Fibroblast of the aortic adventitia (primary cell): ENCODE measurements at places on chromosomes 1 and 21. TPM values are rescaled to one million over a fixed set of nuclear protein-coding genes. Genes with fewer than 3 reads are reported as not detected.

DNA sequence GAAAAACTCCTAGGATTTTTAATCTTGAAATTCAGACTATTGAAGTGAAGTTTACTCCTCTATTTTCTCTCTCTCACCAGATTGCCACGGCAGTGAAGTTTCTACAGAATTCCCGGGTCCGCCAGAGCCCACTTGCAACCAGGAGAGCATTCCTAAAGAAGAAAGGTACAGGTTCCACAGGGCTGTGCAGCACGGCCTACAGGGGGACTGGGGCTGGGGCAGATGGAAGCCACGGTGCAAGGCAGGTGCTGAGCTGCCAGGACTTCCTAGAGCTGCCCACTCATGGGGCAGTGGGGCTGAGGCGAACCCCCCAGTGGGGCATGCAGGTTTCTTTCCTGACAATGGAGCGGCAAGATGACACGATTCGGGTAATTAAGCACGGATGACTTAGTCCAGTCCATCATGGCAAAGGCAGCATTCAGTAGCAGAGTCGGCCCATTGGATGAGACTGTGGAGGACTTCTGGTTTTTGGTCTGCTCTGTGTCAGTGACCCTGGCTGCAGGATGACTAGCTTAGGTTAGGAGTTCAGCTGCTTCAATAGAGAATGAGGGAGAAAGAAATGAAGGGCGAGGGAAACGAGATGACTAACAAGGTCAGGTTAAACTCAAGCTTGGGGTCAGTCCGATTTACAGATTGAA is 61.5 kb downstream of the PEX14 start:
- DNase-seq, result no peak

Gene WNT2B
- 1.8 and 2.4 TPM in 2 replicates for total RNA-seq

GRCh38 chr1:13770743-13771142 is 70.8 kb downstream of the PRDM2 start:
- no peak for DNase-seq

DNA sequence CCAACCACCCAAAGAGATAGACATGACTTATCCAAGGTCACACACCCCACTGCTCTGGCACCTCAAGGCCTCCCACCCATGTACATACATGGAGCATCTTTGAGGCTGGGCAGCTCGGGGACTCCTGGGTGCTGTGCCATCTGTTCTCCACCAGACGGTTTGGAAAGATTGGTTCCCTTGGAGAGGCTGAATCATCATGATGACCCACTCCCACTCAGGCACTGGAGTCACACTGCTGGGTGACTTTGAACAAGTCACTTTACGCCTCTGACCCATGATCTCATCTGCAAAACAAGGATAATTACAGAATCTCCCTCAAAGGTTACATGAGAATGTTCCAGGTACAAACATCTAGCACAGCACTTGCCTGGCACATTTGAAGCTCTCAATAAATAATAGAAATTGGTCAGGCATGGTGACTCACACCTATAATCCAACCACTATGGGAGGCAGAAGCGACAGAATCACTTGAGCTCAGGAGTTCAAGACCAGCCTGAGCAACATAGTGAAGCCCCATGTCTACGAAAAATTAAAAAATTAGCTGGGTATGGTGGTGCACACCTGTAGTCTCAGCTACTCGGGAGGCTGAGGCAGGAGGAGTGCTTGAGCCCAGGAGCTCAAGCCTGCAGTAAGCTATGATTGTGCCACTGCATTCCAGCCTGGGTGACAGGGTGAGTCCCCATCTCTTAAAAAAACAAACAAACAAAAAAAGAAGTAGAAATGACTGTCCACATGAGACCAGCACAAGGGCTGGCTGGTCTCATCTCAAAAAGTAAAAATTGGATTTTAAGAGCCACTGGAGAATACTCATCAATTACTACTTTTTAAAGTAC is 74.9 kb downstream of the RRAGC start:
- no peak for DNase-seq

Gene OR2T29
- not detected in 2 replicates for total RNA-seq

GRCh38 chr1:53366901-53367502 is 39.1 kb upstream of the LRP8 start:
- no peak for DNase-seq

Gene GPR153
- 9.9 and 10.9 TPM in 2 replicates for total RNA-seq

GRCh38 chr1:109516872-109517271 is 7.3 kb upstream of the AMIGO1 start:
- DNase-seq, result no peak

DNA sequence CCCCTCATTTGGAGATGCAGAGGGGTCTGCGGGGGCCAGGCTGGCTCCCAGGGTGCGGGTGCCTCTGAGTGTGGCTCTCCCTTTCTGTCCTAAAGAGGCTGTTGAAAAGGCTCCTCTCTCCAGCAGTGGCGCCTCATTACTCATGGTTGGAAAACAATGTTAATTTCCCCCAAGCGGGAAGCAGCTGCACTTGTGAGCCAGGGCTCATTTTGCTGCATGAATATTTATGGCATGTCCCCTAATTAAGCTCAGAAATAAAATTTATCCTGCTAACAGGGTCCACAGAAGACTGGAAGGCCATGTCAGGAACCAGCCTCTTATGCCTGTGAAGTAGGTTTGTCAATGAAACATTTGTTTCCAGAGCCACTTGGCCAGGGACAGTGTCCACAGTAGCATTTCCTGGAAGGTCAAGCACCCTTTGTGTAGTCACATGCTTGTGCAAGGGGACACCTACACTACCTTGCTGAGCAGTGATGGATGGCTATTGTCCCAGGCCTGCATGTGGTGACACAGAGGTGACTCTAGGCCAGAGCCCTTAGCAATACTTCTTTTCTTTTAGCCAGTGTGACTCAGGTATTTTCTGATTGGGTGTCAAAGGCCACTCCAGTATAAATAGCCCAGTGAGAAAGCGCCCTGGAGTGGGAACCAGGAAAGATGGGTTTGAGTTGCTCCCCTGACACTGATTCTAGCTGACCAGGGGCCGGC is 259.0 kb downstream of the FOXD2 start:
- no peak for DNase-seq

- no peak for DNase-seq
These were observed 996 bp upstream of the MGST3 start for GRCh38 chr1:165629848-165630628.

Gene HSD17B7
- 8.4 TPM in 2 replicates for total RNA-seq

- DNase-seq, result no peak
These were observed 423.9 kb downstream of the DSCAM start for GRCh38 chr21:40422896-40423635.

- no peak for DNase-seq
These were observed 135.9 kb downstream of the FGGY start for GRCh38 chr1:59432531-59433439.

DNA sequence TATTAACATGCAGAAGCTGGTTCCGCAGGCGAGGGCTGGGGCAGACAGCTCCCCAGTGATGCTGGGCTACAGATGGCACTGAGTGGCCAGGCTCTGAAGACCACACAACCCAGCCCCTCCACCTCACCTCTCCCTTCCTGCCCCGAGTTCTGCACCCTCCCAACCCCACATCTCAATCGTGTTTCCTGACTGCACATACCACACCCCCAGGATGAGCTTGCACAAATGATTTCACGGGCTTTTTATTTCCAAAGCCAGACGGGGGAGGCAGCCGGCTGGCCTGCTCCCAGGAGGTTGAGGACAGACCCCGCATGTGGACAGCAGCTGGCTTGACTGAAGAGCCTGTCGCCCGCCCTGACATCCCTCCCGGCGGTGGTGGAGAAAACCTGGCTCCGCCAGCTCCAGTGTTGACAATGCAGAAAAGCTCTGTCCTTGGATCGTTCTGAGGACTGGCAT is 21.4 kb upstream of the ALDH4A1 start:
- DNase-seq, result no peak

- DNase-seq, result no peak
These were observed 14.6 kb upstream of the PROX1 start for GRCh38 chr1:213973129-213973528.

GRCh38 chr1:195251900-195252299 is 1356.3 kb downstream of the KCNT2 start:
- DNase-seq, result no peak

Gene PCBP3
- 1.2 and 4.2 TPM in 2 replicates for total RNA-seq

- no peak for DNase-seq
These were observed 3.1 kb downstream of the BTG2 start for GRCh38 chr1:203308328-203308922.

DNA sequence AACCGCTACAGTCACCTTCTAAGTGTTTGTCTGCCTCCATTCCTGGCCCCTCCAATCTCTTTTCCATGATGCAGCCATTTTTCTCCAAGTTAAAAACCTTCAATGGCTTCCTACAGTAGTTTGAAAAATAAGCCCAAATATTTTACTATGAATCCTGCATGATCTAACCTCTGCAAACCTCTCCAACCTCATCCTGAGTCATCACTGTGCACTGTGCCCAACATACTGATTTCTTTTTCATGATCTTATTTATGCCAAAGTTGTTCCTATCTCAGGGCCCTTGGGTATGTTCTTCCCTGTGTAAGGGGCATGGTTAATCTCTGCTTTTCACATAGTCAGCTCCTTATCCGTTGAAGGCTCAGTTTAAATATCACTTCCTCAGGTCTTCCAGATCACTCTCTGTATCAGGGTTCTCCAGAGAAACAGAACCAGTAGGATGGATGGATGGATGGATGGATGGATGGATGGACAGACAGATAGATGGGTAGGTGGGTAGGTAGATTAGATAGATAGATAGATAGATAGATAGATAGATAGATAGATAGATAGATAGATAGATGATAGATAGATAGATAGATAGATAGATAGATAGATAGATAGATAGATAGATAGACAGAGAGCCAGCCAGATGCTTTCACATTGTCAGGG is 18.1 kb upstream of the PTPN14 start:
- peak; percentile 71 for DNase-seq

GRCh38 chr1:48062353-48062752 is 65.2 kb upstream of the TRABD2B start:
- no peak for DNase-seq

DNA sequence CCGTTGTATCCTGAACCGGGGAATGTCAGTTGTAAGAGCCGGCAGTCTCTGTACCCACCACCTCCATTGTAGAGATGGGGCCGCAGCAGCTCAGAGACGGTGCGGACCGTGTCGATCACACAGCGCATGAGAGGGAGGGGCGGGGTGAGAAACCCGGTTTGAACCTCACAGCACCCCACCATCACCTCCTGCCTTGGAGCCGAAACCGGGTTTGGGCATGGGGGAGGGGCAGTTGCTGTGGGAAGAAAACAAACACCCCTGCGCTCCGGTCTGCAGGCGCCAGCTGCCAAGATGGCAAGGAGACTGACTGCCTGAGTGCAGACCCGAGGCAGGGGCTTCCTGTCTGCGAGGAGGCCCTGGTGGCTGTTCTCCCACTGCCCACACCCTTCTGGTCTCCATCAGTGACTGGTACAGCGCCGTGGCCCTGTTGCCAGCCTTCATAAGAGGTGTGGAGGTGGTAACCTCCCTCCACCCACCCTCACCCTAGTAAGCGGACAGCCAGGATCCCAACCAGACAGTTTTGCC is 69.2 kb upstream of the SSBP3 start:
- DNase-seq, result no peak

GRCh38 chr1:240526312-240526711 is 85.6 kb downstream of the GREM2 start:
- DNase-seq, result no peak

DNA sequence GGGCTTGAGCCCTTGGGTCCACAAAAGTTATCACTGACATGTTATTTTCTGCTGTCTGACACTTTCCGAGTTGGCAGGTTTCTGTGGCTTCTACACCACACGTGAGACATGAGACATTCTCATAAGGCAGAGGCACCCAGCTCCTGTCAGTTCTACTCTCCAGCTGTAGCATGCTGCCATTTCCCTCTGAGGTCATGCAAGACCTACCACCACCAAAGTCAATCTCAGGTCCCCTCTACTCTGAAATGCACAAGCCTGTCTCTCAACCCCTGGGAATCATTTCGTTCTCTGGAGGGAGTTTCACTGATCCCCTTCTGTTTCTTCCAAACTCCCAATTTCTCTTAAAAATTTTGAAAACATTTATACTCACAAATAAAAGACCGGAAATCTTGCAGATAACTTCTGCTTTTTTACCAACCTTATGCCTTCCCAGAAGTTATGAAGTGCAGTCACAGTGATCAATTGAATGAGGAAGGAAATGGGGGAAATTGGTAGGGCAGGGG is 39.5 kb upstream of the CR2 start:
- DNase-seq, result no peak

DNA sequence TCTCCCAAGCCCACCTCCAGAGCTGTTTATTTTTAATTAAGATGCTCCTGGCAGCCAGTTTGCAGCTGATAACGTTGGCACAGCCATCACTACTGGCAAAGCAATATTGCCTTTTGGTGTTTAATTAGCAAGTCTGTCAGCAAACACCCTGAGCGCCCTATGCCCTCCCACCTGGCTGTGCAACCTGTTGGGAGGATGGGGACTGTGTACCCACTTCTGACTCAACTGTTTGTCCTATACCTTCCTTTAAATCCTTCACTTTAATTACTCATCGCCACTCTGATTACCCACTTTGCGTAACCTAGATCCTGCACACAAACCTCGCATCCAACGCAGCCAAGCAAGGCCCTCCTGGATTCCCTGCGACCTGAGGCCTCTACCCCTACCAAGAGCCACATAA is 67.1 kb downstream of the BCAR3 start:
- no peak for DNase-seq

DNA sequence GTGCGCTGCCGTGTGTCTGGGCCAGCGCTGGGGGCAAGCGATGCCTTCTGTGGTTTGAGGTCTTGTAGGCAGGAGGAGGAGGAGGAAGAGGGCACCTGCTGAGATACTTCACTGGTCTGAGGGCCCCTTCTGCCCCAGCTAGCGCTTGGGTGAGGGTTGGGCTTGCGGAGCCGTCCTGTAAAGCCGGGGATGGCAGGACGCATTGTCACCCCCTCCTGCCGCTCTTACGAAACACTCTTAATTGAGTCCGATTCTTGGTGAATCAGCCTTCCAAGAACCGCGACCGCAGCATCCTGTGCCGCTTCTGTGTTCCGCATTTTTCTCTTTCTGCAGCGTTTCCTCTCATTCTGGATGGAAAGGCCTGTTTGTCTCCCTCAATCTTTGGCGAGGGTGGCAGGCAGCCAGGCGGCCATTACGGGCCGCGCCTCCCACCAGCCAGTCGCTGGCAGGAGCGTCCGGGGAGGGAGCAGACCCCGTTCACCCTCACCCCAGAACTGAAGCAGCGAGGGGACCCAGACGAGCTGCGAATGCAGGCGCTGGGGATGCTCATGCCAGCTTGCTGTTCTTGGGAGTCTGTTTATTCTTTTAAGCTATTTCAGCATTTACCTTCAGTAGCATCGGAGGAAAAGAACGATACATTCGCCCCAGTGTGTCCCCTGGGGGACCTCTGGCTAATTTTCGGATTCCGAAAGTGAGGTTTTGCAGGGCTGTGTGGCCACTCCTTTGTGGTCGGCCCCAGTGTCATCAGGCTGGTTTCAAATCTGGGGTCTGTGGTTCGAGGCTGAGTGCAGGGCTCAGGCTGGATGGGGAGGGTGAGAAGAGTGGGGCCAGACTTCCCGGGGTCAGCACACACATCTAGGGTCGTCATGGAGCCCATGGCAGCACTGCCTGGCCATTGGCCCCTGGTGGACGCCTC is 62.7 kb downstream of the SKI start:
- peak; percentile 98 for DNase-seq

GRCh38 chr1:9235096-9235459 is 504 bp downstream of the H6PD start:
- DNase-seq, result peak; percentile 83

Gene ESRRG
- 0.18 TPM in 1 of 2 replicates, not detected in the other for total RNA-seq
